ENCODE measurements at places on chromosomes 6 and 20.

DNA sequence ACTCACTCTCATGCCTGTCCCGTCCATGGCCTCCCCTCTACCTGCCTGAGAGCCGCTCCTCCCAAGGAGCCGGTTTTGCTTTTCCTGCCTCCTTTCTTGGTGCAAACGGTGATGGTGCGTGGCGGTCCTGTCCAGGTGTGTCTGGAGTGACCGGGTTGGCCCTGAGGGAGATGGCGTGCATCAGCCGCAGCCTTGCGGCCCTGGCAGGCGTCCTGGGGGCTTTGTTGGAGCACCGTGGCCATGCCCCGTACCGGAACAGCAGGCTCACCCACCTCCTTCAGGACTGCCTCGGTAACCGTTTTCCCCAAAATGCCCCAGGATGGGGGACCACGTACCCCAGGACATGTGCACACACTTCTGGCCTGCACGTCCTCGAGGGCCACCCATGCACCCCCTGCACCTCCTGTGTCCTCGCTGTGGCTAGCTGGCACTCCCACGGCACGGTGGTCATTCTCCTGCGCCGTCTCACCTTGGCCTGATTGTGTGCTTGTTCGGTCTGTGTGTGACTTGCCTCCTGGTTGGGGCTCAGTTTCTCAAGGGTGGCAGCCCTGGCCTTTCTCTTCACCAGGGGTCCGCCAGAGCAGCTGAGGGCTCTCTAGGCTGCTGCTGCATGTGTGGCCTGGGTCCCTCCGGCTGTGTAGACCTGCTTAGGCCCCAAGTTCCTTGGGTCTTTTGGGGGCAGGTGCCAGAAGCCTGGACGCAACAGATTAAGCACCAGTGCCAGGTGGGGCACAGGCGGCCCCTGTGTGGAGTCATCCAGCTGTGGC is 36.4 kb downstream of the FRMD1 start:
- DNase-seq: no peak

GRCh38 chr20:36779656-36780025 is 6.1 kb upstream of the DSN1 start:
- DNase-seq: no peak

- DNase-seq: no peak
These were observed 146.8 kb downstream of the EYA2 start for GRCh38 chr20:47041396-47041899.

DNA sequence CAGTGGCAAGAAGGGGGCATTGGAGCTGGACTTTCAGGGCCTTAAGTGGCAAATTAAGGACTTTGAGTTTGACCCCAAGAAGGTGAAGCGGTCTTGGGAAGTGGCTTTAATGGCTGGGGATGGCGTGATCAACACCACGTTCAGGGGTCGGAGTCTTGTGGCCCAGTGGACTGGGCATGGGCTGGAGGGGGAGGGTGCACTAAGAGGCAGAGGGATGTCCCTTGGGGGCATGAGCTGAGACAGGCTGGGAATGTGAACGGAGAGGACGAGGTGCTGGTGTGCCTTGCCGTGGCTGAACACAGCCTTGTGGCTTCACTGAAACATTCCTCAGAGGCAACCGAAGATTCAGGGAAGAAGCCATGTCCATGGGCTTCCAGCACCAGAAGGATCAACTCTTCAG is 227.0 kb downstream of the SYNDIG1 start:
- no peak for DNase-seq

- DNase-seq: no peak
These were observed 653 bp downstream of the ZNF335 start for GRCh38 chr20:45971425-45971674.

DNA sequence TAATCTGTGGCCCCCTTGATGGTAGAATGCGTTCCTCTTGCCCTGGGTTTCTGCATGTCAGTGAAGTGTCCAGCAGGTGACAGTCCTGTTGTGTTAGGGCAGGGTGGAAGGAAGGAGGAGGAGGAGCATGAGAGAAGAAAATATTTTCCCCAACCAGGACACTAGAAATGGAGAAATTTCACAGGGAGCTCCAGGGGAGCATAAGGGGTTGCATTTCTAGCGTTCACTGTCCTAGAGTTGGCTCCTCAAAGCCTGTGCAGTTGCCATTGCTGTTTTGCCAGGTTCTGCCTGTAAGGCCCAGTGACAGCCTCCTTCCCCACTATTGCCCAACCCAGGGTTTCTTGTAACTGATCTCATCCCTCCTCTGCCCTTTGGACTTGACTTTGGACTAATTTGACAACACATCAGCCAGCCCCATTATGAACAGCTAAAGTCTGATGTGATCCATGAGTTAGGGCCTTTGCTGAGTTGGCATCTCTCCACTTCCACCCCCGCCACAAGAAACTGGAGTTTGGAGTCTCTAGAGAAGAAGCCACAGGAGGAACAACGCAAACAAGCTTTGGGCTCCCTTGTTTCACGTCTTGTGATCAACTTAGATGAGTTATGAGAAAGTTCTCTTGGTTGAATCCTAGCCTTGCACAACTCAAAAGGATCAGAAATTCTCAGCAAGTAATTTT is 14.0 kb upstream of the FAM50B start:
- DNase-seq: no peak

GRCh38 chr6:117951783-117952182 is 44.7 kb downstream of the SLC35F1 start:
- no peak for DNase-seq

DNA sequence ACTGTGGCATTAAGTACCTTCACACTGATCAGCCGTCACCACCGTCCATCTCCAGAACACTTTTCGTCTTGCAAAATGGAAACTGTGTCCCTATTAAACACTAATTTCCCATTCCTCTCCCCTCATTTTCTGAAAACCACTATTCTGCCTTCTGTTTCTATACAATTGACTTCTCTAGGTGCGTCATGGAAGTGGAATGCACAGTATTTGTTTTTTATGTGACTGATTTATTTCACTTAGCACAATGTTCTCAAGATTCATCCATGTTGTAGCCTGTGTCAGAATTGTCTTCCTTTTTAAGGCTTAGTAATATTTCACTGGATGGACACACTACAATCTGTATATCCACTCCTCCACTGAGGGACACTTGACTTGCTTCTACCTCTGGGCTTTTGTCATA is 53.8 kb upstream of the PDE10A start:
- no peak for DNase-seq

DNA sequence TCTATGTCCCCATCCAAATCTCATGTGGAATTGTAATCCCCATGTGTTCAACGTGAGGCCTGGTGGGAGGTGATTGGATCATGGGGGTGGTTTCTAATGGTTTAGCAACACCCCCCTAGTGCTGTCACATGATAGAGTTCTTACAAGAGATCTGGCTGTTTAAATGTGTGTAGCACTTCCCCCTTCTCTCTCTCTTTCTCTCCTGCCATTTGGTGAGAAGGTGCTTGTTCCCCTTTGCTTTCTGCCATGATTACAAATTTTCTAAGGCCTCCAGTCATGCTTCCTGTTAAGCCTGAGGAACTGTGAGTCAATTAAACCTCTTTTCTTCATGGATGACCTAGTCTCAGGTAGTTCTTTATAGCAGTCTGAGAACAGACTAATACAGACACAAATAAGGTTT is 165.4 kb downstream of the OGFRL1 start:
- DNase-seq: no peak

DNA sequence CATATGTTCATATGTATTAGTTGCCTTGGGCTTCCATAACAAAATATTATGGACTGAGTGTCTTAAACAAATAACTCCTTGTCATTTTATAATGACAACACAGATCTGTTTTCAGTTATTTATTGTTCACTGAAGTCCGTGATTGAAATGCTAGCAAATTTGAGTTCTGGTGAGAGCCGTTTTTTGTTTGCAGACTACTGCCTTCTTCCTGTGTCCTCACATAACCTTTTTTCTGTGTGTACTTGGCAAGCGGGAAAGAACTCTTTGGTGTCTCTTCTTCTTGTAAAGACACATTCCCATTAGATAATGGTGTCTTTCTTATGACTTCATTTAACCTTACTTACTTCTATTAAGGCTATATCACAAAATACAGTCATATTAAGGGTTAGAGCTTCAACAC is 482.9 kb upstream of the EYS start:
- no peak for DNase-seq

DNA sequence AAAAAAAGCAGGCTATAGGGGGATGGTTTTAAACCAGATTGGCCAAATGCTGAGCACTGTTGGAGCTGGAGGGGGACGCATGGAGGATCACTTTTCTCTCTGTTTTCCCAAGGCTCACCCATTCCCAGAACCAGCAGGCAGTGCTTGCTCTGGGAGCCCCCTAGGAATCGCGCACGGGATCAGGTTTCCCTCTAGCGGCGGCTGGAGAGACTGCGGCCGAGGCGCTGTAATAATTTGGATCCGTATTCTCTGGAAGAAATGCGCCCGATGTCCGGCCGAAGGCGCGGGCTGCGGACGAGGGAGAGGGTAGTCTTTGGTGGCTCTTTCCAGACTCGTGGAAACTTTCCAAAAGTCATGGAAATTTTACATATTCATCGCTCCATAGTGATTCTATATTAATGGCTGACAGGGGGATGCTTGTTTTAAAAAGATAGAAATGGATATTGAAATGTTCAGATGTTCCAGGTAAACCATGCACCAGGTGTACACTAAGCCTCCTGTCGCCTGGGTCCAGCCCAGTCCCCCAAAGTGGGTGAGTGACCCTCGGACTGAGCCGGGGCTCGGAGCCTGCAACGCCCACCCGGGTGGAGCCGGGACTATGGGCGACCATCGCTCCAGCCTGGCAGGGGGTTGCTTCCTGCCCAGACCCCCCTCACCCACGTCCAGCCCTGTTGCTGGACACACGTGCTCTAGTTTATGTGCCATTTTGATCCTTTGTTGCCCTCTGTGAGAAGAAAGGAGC is 78.7 kb upstream of the PHACTR3 start:
- DNase-seq: no peak

DNA sequence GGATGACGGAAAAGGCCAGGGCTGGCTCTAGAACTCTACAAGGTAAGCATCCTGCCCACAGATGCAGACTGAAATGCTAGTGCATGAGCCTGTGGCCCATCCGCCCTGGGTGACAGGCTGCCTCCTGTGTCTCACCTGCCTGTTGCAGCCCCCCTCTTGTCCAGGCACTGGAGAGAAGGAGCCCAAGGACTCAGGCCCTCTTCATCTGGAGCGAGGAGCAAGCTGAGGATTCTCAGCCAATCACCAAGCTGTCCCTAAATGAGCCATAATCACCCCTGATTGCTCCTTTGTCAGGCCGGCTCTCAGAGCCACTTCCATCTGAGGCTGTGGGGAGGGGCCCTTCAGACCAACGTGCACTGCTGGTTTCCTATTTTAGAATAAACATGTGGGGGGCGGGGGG is 10.0 kb upstream of the SLC32A1 start:
- no peak for DNase-seq

GRCh38 chr6:47532981-47533585 is 55.5 kb downstream of the CD2AP start:
- no peak for DNase-seq

GRCh38 chr6:30334075-30334783 is 7.5 kb downstream of the TRIM39 start:
- no peak for DNase-seq

- DNase-seq: no peak
These were observed 6.1 kb downstream of the MRS2 start for GRCh38 chr6:24408719-24409410.

DNA sequence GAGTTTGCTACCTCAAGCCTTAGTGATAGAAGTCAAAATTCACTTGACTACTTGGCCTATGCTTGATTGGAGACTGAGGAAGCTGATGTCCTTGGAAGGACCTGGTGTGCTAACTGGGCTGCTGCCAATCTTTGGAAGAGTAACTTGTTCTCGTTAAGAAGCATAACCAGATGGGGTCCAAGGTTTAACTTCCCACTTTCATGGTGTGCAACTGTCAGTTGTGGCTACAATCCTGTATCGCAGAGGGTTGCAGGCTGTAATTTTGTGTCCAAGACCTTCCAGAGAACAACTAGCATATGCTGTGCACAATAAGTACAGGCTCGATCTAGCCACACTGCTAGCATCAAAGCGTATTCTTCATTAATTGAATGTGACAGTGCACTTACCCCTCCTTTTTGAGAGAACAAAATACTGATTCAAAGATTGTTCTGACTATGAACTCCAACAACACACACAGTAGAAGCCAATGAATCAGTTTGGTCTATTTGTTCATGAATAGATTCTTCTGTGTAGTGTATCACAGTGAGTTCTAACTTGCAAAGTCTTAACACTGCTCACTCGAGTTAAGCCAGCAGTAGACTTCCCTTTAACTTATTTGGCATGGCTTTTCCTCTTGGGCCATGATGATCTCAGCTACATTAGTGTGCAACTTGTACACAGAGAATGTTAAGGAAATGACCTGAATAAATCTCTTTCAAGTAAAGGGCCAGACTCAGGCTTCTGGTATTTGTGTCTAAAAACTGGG is 15.8 kb upstream of the PLCB1 start:
- no peak for DNase-seq

GRCh38 chr6:127383988-127384387 is 40.6 kb upstream of the ECHDC1 start:
- no peak for DNase-seq

DNA sequence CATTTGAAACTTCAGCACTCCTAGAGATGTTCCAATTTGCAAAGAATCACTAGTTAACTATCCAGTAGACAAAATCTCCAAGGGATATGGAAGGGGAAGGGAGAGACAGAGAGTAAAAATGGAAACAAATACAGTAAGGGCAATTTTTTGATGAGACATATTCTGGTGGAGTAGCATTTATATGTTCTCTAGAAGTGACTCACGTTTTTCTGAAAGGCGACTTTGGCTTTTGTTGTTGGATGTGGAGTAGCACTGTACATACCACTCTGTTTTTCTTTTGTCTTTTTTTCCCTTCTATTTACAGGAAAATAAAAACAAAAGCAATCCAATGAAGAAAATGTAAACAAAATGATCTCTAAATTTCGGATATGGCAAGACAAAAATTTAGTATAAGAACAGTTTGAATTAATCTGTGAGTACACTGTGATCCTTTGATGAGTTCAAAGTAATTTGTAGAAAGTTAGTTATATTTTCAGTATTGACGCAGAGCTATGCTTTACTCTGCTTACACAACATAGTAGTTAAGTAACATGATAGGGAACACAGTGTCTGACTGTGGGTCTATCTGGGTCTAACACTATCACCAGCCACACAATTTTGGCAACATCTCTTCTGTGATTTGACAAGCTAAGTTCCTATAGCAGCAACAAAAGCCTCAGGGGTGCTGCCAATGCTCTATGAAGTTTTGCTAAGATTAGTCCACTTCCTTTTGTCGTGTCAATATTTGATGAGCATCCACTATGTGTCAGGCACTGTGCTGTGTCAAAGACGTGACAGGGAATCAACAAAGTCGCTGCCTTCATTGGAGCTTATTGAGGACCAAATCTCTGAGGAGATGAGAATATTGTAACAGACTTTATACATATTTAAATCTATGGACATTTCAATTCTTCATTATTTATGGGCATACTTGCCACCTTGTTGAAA is 27.3 kb upstream of the TAGAP start:
- DNase-seq: no peak

DNA sequence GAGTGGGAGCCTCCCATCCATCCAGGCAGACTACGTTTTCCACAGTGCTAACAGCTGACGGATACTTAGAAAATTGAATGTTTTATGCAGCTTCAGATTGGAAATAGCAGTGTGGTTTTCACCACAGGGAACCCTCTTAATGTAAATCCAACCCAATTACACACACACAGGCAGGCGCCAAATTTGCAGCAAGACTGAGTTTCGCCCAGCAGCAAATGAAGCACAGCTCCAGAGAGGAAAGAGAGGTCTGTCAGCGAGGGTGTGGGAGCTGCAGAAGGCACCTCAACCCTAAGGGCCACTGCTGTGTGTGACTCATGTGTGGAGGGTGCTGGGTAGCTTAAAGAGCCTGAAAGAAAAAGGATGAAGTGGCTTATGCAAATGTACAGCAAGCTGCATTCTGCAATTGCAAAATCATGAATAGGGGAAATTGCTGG is 365.7 kb downstream of the MAFB start:
- DNase-seq: no peak

GRCh38 chr20:3330046-3330741 is 77.3 kb downstream of the DNAAF9 start:
- DNase-seq: no peak

GRCh38 chr20:7984192-7984591 is 35.4 kb downstream of the TMX4 start:
- DNase-seq: no peak

Measured in CD4-positive, alpha-beta T cell treated with Interleukin-12 subunit alpha and Interleukin-12 subunit beta, for 1 hour (primary cell).